Activated CD4-positive, alpha-beta T cell treated with anti-CD3 and anti-CD28 coated beads, Interleukin-2, Interleukin-4, amounts not matched to agents 100 ng/mL and 50 ng/mL, durations not matched to agents 16 hours and 8 hours (primary cell): ENCODE measurements at places on chromosomes 1 and 21.

- no peak for DNase-seq
Observed at GRCh38 chr1:76122271-76122670, 47.7 kb downstream of the ST6GALNAC3 start.

- DNase-seq: no peak
Observed at GRCh38 chr1:180248731-180249681, 18.9 kb downstream of the LHX4 start.

- DNase-seq: no peak
Observed at GRCh38 chr1:208528578-208529240, 284.5 kb upstream of the PLXNA2 start.

- no peak for DNase-seq
Observed at GRCh38 chr1:167651161-167651693, 21.2 kb downstream of the RCSD1 start.

DNA sequence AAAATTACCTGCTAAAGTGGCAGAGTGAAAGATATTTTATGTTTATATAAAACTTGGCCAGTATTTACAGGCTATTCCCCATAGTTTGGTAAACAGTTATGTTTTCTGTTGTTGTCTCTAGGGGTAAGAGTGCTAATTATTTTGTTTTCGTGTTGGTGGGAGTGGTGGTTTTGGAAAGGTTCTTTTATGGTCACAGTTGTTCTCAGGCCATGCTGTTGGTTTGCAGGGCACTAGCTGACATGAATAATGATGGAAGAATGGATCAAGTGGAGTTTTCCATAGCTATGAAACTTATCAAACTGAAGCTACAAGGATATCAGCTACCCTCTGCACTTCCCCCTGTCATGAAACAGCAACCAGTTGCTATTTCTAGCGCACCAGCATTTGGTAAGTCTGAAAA, 92.5 kb downstream of the ITSN1 start:
- no peak for DNase-seq

DNA sequence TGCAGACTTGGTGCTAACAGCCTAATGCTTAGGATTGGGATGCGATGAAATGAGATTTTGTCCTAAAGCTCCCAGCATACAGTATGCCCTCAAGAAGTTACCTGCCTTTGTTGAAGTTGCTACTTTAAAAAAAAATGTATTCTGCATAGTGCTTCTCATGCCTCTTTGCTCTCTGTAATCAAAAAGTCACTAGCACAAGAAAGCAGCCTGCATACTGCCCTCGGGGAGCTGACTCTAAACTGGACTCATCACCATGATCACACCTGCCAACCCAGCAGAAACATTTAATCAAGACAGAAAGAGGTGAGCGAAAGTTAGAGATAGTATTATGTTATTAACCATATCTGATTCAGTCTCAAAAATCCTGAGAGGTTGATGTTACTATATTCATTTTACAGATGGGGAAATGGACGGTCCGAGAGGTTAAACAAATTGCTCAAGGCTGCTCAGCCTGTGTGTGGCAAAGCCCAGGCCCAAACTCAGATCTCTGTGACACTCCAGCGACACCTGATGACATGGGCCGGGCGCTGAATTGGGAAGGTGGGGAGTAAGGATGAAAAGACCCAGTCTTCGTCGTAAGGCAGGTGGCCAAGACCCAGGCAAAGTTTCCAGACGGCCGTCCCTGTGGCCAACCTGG, 1.1 kb downstream of the BATF3 start:
- no peak for DNase-seq

- no peak for DNase-seq
Observed at GRCh38 chr1:10979483-10979920, 33.0 kb upstream of the TARDBP start.

DNA sequence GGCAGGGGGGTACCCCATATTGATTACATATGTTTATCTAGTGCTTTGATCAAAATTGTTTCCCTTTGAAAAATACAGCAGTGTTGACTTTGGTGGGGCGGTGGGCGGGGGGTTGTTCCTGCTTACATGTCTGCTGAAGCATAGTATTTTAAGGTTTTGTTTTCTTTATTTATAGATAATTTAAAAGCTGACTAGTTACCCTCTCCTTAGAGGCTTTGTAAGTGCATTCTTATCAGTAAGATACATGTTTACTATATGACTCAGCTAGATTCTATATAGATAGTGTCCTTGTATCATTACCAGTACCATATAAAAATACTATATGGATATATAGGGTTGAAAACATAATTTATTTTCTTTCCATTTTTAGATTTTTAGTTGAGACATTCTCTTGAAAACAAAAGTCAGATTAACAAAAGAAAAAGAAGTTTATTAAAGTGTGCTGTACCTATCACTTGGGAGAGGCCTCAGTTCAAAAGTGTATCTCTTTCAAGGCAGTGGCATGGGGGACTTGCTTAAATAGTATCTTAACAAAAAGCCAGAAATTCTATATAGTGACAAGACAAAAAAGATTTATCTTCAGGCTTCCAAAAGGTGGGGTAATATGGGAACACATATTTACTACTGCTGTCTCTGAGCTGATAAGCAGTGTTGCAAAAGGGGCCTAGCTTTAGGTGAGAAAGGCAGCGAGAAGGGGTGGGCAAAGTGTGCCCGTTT, 79.0 kb downstream of the HS2ST1 start:
- DNase-seq: no peak

GRCh38 chr1:4565801-4566449, 88.5 kb upstream of the AJAP1 start:
- no peak for DNase-seq

DNA sequence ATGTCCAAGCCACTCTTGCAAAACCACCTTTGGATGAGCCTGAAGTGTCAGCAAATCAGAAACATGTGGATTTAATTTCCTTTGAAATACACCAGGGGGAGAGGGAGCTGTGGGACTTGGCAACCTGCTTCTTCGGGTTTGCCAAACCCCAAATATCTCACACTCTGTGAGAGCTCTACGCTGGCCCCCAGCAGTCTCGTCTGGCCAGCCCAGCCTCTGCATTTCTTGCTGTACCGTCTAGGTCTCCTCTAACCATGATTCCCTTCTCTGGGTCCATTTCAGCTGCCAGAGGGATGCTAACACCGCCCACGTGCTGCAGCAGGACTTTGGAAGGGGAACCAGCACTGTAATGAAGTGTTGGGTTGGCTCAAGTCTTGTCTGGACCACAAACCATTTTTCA, 114.6 kb downstream of the MRPS6 start:
- no peak for DNase-seq

- no peak for DNase-seq
Observed at GRCh38 chr1:48715921-48716320, 60.8 kb downstream of the BEND5 start.

GRCh38 chr1:162040001-162040400, 16.3 kb upstream of the OLFML2B start:
- DNase-seq: no peak

GRCh38 chr1:201536558-201536957, 2.4 kb upstream of the NAV1 start:
- no peak for DNase-seq

DNA sequence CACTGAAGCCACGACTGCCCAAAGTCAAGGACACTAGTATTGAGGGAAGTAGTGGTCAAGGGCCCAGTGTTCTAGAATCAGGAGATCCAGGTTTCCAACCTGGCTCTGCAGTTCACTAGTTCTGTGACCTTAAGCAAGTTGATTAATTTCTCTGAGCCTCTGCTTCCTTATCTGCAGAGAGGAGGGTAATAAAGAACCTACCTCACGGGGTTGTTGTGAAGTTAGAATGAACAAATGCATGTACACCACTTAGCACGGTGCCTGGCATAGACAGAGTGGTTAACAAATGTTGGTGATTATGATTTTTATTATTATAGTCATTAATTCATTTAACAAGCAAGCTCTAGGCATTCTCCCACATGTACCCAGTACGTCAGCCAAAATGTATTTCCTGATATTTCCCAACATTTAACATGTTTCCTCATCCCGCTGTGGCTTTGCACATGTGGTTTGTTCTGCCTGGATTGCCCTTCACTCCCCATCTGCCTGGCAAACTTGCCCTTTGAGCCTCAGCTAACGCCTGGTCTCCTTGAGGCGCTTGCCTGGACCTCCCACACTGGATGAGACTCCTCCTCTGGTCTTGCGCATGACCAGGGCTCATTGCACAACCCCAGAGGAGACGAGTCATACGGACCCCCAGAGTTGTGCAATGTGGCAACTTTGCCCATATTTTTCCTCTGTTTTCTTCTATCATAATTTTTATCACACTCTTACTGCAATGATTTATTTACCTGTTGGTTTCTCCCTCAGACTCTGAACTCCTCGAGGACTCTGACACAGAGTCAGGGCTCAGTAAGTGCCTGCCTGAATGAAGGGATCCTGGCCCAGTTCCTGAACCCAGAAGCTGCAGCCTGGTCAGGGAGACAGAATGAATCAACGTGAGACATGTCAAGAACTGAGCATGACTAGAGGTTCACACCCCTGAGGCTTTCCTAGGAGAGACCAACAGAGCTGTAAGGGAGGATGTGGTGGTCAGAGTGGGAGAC, 20.7 kb upstream of the MFSD2A start:
- DNase-seq: no peak

- DNase-seq: no peak
Observed at GRCh38 chr21:22399681-22400514, 1401.7 kb downstream of the NCAM2 start.

GRCh38 chr1:15918962-15919715, 56.8 kb downstream of the ZBTB17 start:
- peak; percentile 90 for DNase-seq

- DNase-seq: no peak
Observed at GRCh38 chr21:17660862-17661261, 48.2 kb upstream of the BTG3 start.
